ENCODE measurements at places on chromosomes 1 and 21.

GRCh38 chr1:18422954-18423353 lies 57.8 kb upstream of the KLHDC7A start:
- no peak for DNase-seq

GRCh38 chr1:81700728-81701470 lies 99.8 kb upstream of the ADGRL2 start:
- no peak for DNase-seq

- DNase-seq = no peak
These were observed 5.8 kb upstream of the NDUFV3 start for GRCh38 chr21:42887326-42887725.

DNA sequence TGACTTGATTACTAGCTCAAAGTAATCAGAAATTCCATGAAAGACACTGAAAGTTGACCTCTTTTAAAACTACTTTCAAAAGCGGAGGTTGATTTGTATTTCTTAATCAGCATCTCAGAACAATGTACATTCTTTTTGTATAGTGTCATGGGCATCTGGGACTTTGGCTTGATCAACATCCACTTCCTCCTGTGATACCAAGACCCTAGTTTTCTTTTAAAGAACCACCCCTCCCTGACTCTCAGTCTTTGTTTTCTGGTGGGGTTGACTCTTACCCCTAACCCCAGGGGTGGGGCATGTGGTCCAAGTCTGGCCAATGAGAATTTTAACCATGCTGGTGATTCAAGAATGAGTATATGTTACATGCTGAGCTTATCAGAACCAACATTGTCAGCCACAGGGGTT lies 21.7 kb upstream of the IRF2BP2 start:
- DNase-seq = no peak

GRCh38 chr1:155961937-155962336 lies 16.4 kb downstream of the ARHGEF2 start:
- no peak for DNase-seq

DNA sequence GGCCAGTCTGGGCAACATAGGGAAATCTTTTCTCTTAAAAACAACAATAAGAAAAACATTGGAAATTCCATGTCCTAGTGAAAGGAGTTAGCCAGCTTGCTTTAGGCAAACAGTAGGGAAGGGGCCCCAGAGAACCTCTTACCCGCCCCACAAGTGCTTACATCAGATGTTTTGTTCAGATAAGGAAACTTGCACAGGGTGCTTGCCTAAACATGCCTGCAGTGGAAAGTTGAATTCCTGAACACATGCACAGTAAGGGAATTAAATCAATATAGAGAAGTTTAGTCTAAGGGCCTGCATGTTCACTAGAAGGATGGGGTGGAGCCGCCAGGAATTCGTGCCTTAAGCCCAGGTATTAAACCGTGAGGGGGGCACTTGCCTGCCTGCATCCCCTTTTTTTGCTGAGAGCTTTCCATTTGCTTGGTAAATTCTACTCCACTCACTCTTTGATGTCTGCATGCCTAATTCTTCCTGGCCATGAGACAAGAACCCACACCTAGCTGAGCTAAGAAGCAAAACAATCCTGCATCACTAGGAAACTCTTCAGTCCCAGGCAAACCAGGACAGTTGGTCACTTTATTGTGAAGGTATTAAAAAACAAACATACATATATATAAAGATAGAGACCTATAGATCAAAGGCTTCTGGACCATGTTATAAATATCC lies 499.0 kb downstream of the SIPA1L2 start:
- no peak for DNase-seq
